ENCODE measurements at places on chromosomes 11 and 22.

DNA sequence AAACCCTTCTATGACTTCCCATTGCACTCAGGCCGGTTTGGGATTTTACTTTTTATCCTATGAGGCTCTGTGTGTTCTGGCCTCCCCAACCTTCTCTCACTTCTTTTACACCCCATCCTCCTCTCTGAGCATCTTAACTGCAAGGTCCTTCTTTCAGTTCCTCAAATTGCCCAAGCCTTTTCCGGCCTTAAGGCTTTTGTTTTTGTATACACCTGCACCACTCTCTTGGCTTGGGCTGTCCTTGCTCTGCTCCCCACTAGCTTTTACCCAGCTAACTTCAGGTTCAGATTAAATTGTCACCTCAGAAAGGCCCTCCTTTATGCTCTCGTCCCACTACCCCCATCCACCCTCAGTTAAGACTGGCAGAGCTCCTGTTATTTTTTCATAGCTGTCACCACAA is 55.5 kb downstream of the FAM83F start:
- DNase-seq = no peak

DNA sequence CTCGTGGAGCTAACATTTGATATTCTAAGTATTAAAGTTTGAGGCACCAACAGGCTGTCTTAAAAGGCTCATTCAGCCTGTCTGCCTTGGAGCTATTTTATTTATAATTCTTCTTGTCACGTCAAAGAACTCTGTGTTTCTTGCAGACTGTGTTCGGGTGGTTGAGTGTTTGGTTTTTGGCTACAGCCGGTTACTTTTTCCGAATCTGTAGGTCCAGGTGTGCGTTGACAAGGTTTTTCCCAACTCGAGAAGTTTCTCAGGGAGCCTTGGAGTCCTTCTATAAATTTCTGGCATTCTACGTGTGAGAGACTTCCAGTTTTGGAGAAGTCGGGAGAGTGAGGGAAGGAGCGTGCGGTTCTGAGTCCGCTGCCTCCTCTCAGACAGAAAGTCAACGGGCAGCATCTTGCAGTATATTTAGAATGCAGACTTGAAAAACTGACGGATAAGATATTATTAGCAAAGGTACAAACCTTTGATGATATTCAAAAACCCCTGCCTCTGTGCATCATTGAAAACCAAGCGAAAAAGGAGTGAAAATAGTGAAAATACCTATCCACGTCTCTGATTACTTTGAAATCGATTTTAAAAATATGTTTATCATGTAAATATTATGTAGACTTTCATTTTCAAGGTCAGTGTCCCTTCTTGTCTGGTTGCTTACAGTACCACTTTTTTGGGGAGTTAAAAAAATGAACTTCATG is 85.2 kb upstream of the PPARA start:
- no peak for DNase-seq

DNA sequence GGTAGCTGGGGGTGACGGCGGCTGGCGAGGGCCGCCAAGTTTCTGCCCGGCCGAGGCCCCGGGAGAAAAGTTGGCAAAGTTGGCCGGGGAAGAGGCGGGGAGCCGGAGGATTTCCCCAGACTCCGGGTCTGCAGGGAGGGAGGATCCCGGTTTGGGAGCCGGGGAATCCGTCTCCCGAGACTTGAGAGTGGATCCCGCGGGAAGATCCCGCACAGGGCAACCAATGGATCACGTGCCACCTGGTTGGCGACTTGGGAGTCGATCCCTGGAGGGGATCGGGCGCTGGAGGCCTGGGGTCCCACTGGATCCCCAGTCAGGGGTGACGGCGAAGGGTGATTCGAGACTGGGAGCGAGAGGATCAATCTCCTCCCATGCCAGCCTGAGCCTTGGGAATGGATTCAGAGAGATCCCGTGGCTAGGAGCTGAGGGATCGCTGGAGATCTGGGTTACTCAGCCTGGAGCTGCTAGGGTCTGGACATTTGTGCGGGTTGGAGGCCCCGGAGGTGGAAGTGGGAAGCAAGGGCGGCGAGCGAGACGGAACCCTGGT is 394 bp downstream of the KIAA1671 start:
- peak; percentile 63 for DNase-seq

DNA sequence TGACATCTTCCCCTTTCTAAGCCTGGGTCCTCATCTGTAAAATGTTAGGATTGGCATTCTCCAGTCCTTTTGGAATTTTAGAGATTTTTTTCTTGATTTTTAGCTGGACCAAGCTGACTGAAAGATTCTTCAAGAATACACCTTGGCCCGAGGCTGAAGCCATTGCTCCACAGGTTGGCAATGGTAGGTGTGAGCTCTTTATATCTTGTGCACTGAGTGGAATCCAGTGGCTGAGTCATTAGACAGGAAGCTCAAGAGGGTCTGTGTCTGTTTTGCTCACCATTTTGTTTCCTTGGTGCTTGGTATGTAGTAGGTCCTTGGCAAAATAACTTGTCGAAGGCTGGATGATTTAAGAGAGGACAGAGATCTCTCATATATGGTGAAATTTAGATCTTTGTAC is 6.2 kb downstream of the EIF3L start:
- DNase-seq = no peak

GRCh38 chr11:108224911-108225786 is 2.3 kb downstream of the ATM start:
- no peak for DNase-seq

DNA sequence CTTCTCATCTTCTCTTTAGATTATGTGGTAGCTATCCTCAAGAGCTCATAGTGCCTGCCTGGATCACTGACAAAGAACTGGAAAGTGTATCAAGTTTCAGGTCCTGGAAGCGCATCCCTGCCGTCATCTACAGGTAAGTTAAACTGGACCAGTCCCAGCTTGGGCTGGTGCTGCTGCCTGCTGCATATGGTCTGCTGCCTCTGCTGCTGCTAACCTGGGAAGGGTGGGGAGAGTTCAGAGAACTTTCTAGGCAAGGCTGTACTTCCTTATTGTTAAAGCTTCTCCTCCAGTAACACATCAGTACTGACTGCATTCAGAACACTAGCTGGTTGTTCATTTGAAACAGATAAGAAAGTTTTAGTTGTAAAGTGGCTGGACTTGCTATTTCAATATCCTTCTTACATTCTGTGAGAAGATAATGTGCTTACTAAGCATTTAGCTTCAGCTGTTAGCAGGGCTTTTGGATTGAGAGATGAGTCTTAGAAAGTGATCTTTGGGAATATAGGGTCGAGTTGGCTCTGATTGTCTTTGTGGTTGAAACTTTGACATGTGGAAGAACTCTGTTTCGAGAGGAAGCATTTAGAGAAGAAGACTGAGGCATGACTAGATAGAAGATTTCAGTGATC is 77.3 kb upstream of the HORMAD2 start:
- no peak for DNase-seq

DNA sequence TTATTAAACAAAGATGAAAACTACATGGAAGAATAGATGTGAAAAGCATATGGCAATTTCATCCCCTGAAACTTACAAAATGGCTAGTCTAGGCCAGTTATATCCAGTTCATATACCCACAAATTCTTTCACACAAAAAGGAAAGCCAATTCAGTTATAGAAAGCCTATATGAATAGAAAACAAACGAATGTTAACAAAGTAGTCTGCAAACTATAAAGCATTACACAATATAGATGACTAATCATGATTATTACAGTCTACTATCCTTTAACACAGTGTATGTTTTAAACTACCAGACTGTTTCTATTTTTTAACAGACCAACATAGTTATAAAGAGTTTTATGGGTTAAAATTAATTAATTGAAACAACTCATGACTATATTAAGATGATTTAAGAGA is 12.1 kb downstream of the DCUN1D5 start:
- no peak for DNase-seq

GRCh38 chr22:19898145-19898544 is 43.4 kb upstream of the COMT start:
- DNase-seq = no peak

- DNase-seq = no peak
Measured at GRCh38 chr22:43226377-43227238, 39.7 kb upstream of the TTLL12 start.

- DNase-seq = no peak
Measured at GRCh38 chr11:117548876-117549275, 221.2 kb downstream of the CEP164 start.

- no peak for DNase-seq
Measured at GRCh38 chr22:44930711-44931035, 79.1 kb downstream of the PHF21B start.

DNA sequence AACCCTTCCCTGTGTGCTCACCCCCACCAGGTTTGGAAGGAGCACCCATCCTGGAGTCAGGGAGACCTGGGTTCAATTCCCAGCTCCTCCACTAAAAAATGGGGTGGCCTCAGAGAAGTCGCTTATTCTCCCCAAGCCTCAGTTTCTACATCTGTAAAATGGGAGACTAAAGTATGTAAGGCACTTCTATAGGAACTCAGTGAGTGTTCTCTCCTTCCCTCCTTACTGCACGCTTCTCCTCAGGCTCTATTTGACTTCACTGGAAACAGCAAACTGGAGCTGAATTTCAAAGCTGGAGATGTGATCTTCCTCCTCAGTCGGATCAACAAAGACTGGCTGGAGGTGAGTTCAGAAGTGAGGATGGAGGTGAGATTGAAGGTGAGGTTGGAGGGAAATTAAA is 11.3 kb downstream of the NCF4 start:
- no peak for DNase-seq

GRCh38 chr11:74895340-74896116 is 53.4 kb downstream of the XRRA1 start:
- DNase-seq = no peak

- peak; percentile 71 for DNase-seq
Measured at GRCh38 chr11:131666617-131667016, 296.2 kb downstream of the NTM start.

DNA sequence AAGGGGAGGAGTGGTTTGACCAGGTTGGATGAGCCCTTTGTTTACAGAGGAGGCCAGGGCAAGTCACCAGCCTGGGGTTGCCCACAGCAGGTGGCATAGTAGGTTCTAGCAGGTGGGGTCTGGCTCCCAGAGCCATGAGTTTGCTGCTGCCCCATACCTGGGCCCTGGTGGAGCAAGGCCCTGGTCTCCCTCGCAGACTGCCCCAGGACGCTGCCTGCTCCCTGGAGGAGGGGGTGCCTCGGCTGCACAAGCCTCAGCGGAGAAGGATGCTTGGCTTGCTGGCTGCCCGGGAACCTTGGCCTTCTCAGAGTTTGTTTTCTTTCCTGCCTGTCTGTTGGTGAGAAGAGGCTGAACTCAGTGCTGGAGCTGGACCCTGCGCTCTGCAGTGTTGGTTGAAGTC is 54.9 kb downstream of the LRP5 start:
- DNase-seq = no peak

- peak; percentile 90 for DNase-seq
Measured at GRCh38 chr11:69636512-69637197, 4.3 kb upstream of the CCND1 start.

DNA sequence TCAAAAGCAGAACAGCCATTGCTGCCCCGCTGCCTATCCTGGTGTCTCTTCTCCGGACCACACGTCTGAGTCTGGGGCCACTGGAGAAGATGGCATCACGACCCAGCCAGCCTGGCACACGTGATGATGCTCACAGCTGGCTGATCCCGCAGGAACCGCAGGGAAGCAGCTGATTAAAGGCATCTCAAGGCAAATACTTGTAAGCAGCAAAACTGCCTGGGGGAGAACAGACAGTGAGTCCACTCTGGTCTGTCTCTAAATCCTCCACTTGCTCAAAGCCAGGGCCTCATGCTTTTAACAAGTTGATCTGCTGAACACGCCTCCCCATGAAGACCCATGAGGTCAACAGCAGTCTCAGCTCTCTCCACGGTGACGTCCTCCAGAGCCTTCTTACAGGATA is 108.6 kb downstream of the BRD1 start:
- DNase-seq = no peak

DNA sequence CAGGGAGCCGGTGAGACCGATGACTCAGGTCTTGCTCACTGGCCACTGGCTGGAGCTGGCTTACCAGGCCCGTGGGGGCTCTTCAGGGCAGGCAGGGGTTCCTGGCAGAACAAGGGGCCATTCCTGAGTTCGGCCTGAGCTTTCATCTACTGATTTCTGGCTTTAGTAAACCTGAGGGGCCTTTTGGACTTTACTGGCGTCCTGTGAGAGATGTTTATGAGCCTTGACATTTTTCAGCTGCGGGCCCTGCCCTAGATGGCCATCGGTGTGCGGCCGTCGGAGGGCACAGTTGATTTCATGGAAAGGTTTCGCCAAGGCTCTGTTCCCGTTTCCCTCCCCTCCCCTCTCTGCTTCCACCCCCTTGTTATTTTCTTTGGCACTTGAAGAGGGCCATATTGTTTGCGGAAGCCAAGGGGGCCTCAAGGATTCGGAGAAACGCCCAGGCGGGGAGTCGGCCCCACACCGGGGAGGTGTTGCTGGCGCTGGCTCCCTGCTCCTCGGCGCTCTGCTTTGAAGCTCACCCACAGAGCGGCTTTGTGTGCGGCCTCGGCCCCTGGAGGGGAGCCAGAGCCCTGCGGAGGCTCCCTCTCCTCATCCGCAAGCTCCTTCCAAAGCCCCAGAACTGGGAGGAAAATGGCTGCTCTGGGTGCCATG is 17.7 kb downstream of the ELF5 start:
- DNase-seq = no peak

- DNase-seq = no peak
Measured at GRCh38 chr11:93820847-93821246, 29.6 kb downstream of the VSTM5 start.

GRCh38 chr11:106961518-106961917 is 56.8 kb downstream of the GUCY1A2 start:
- peak; percentile 31 for DNase-seq

- DNase-seq = no peak
Measured at GRCh38 chr11:13686776-13687175, 18.3 kb downstream of the FAR1 start.

DNA sequence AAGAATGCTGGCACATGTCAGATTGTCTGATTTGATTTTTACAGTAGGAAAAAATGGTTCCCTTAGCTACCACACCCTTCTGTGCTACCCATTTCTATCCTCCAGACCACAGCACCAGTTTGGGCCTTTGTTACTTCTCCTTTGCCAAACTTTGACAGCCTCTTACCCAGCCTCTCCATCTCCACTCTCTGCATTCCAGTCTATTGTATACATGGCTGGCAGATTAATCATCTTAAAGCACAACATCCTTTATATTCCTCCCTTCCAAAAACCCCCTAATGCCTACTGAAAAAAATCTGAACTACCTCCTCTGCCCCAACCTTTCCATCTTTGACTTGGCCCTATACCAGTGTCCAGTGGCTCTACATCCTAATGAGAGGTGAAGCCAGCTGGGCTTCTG is 10.8 kb upstream of the PANX1 start:
- DNase-seq = no peak
